ENCODE measurements at places on chromosomes 12 and 14.

DNA sequence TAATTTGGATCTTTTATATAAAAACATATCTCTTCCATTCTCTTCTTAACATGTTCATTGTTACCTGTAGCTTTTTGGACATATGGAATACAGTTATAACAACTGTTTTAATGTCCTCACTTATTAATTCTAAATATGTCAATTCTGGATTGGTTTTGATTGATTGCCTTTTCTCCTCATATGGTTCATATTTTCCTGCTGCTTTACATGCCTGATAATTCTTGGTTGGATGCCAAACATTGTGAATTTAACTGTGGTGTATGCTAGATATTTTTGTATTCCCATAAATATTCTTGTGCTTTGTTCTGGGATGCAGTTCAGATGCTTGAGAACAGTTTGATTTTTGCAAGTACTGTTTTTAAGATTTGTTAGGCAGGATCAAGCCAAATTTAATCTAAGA is 10.8 kb downstream of the C14orf132 start:
- no peak for DNase-seq

DNA sequence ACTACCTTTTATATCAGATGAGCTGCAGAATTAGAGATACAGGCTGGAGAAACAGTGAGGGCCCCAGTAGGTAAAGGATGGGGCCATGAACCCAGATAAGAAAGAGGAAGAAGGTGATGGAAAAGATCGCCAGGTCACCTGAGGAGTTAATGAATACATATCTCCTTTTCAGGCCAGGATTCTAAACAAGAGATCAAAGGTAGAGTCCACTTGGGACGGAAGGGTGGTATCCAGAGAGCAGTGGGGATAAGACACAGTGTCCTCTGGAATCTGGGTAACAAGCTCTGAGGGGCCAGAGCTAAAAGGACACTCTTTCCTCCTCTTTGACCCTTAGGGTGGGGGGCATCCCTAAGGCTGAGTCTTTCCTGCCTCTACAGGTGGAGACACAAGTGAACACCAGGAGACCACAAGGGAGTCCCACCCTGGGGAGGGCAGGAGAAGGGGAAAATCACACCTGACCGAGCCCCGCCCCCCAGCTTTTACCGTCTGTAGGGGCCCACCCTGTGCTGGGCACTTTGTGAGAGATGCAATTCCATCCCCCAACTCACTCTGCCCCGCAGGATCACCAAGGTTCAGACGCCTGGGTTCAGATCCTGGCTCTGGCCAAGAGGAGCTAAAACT is 27.3 kb downstream of the SERPINA1 start:
- DNase-seq, result no peak

DNA sequence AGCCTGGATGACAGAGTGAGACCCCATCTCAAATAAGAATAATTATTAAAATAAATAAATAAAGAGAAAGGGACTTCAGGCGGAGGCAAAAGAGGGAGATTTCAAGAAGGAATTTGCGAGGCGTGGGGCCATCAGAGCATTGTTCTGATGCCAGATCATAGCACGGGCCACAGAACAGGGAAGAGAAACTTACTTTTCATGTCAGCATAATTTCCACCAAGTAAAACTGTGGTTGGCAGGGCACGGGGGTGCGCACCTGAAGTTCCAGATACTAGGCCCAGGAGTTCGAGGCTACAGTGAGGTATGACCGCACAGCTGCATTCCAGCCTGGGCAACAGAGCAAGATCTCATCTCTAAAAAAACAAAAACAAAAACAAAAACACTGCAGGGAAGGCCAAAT is 11.0 kb upstream of the PLBD1 start:
- no peak for DNase-seq

GRCh38 chr14:53855574-53855973 is 101.1 kb downstream of the BMP4 start:
- no peak for DNase-seq

GRCh38 chr12:103557628-103558010 is 29.5 kb upstream of the STAB2 start:
- DNase-seq, result no peak

- no peak for DNase-seq
Observed at GRCh38 chr12:67813456-67813904, 164.9 kb downstream of the DYRK2 start.

- DNase-seq, result no peak
Observed at GRCh38 chr12:54521293-54522060, 23.9 kb downstream of the NCKAP1L start.

- DNase-seq, result no peak
Observed at GRCh38 chr12:9064815-9065606, 50.7 kb downstream of the A2M start.

- DNase-seq, result peak; percentile 14
Observed at GRCh38 chr12:67271976-67272375, 2.8 kb downstream of the CAND1 start.

DNA sequence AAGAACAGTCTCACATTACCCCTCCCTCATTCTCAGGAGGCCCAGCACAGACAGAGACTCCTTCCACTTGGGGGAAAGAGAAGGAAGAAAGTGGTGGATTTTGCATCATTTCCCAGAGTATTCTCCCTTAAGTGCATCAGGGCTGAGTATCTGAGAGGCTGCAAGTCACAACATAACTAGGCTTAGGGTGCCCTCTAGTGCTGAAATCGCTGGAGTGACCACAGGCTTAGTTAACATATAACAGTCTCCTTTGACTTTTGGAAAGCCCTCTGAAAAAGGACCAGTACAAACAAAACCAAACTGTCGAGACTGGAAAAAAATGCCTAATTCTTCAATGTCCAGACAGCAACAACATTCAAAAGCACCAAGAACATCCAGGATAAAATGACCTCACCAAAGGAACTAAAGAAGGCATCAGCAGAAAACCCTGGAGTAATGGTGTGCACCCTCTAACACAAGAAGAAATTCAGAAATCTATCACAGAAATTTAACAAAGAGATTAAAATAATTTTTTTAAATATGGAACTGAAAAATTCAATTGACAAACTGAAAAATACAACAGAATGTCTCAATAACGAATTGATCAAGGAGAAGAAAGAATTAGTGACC is 412.3 kb downstream of the RPS29 start:
- DNase-seq, result peak; percentile 16

DNA sequence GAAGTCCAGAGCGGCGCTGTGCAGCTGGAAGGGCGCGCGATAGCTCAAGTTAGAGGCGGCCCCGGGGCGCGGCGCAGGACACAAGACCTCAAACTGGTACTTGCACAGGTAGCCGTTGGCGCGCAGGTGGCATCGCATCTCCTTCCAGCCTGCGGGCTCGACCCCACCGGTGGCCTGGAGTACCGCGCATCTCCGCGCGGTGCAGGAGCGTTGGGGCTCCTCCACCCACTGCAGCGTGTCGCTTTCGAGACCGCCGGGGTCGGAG is 553 bp downstream of the CLEC14A start:
- no peak for DNase-seq

DNA sequence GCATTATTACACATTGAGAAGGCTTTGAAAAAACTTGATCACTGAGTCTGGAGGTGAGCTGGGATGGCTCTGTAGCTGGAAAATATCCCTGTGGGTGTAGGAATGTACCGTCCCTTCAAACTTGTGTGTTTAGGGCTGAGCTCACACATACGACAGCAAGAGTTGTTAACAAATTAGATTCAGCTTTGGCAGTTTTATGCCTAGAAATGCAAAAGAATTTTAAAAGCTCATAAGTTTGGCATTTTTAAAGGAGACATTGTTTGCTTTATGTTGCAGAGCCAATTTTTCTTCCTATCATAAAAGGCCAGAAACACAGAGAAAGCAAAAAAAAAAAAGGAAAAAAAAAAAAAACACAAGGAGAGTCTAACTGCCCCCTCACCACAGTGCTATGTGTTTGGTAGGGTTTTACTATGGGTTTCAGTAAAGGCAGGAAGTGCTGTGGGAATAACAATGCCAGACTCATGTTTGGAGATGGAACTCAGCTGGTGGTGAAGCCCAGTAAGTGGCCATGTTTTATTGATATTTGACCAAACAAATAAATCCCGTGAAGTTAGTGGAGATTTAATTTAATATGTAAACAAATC is 78.4 kb downstream of the DAD1 start:
- DNase-seq, result peak; percentile 79

DNA sequence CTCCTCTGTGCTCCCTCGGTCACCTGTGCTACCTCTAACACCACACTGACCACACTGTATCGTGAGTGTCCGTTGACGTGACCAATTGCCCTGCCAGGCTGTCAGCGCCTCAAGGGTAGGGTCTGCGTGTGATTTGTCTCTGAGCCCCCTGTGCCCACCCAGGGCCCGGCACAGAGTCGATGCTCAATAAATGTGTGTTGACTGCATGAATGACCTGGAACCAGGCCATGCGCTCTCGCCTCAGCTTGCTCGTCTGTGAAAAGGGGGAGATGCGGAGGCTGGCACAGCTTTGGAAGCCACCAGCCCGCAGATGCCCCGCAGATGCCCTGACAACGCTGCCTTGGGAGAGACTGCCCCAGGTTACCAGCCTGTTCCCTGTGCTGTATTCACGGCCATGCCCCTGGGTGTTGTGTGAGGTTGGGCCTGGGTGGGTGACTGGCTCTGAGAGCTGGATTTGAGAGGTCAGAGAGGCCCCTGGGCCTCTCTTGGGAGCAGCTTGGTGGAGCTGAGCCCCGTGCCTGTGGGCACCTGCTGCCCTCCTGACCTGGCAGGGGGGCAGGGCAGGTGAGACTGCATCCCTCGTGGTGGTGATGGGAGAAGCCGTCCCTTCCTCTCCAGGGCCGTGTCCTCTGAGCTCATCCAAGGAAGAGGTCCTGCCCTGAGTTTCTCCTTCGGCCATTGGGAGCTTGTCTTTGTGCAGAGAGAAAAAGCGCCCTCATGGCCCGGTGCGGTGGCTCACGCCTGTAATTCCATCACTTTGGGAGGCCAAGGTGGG is 43.2 kb downstream of the CYP46A1 start:
- no peak for DNase-seq

DNA sequence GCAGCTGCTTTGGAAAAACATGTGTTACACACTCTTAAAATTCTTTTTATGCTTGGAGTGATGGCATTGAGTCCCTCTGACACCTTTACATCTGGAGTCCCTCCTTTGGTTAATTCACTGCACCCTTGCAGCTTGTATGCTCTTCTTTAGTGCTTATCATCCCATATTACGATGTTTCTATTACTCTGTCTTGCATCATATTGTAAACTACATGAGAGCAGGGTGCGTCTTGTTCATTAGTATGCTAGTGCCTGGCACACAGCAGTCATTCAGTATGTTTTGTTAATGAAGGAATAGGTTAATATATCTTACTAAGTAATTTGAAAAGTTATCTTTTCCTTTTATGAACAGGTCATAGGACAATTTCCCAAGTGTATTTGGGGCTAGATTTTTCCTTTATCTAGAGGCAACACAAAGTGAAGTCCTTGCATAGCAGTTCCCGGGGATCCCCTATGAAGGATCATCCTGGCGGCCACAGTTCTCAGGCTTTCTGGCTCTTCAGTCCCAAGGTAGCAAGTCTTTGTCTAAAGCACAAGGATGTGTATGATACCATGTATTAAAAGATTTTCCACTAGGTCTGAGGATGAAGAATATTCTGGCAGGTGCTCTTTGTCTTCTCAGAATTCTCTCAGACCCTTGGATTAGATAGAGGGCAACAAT is 363.8 kb downstream of the FUT8 start:
- DNase-seq, result no peak

DNA sequence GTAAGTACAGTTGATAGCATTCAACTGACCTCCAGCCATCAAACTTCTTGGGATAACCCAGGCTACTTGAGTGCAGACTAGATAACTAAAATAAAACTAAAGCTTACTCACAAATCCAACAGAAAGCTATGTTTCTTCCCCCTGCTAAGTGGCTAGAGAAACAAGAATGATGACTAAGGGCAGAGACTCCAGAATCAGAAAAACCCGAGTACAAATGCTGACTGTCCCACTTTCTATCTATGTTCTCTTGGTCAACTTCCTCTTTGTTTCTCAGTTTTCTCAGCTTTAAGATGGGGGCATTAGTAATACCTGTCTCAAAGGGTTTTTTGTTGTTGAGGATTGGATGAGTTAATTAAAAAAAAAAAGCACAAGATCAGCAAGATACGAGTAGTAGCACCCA is 6.1 kb upstream of the NUAK1 start:
- DNase-seq, result no peak

DNA sequence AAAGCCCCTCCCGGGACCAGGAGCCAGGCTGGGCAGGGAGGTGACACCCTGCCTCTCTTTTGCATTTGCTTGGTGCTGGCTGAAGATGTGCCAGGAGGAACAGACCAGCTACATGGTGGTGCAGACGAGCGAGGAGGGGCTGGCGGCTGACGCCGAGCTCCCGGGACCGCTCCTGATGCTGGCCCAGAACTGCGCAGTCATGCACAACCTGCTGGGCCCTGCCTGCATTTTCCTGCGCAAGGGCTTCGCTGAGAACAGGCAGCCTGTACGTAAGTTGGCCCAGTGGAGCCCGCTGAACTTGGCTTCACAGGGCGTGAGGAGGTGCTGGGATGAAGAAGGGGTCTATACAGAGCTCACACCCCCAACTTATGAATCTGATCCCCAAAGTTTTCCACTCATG is 15.6 kb downstream of the CABP1 start:
- no peak for DNase-seq

- no peak for DNase-seq
Observed at GRCh38 chr14:22478247-22478646, 110.8 kb downstream of the DAD1 start.

DNA sequence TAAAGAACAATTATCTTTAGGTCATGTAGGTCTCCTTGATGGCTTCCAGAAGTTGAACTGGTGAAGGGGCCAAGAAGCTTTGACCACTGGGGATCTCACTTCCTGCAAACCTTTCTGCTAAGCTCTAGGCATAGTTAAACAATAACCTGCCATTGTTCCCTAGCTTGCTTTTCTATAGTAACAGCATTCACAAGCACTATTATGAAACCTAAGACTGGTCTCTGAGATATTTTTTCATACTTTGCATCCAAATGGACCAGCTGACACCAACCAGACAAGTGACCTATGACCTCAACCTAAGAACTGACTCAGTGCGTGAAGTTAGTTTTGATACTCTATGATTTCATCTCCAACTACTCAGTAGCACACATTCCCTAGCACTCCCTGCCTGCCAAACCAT is 129.1 kb downstream of the PTPRB start:
- no peak for DNase-seq

GRCh38 chr12:104411826-104412641 is 44.7 kb upstream of the CHST11 start:
- DNase-seq, result no peak

DNA sequence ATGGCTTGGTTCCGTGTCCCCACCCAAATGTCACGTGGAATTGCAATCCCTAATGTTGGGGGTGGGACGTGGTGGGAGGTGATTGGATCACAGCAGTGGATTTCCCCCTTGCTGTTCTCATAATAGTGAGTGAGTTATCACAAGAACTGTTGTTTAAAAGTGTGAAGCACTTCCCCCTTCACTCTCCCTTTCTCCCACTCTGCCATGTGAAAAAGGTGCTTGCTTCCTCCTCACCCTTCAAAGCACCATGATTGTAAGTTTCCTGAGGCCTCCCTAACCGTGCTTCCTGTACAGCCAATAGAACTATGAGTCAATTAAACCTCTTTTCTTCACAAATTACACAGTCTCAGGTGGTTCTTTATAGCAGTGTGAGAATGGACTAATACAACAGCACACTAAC is 5.3 kb upstream of the CEP128 start:
- no peak for DNase-seq

DNA sequence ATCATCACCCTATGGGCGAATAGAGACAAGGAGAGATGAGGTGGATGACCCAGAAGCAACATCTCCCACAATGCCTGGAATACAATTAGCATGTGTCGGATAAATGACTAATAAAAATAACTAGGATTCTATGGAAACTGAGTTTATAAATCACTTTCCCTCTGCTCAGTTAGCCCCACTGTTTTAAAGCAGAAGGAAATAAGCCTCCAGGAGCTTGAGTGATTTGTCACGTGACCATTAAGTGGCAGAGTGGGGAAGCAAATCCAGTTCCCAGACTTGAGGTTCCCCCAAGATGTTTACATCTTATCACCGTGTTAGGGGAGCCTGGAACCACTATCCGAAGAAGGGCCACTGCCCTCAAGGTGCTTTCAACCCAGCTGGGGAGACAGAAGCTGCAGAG is 136.5 kb upstream of the CCND2 start:
- DNase-seq, result no peak
